ENCODE measurements at places on chromosomes 1 and 21.

- no peak for DNase-seq
Measured at GRCh38 chr1:212587016-212587887, 21.3 kb upstream of the ATF3 start.

DNA sequence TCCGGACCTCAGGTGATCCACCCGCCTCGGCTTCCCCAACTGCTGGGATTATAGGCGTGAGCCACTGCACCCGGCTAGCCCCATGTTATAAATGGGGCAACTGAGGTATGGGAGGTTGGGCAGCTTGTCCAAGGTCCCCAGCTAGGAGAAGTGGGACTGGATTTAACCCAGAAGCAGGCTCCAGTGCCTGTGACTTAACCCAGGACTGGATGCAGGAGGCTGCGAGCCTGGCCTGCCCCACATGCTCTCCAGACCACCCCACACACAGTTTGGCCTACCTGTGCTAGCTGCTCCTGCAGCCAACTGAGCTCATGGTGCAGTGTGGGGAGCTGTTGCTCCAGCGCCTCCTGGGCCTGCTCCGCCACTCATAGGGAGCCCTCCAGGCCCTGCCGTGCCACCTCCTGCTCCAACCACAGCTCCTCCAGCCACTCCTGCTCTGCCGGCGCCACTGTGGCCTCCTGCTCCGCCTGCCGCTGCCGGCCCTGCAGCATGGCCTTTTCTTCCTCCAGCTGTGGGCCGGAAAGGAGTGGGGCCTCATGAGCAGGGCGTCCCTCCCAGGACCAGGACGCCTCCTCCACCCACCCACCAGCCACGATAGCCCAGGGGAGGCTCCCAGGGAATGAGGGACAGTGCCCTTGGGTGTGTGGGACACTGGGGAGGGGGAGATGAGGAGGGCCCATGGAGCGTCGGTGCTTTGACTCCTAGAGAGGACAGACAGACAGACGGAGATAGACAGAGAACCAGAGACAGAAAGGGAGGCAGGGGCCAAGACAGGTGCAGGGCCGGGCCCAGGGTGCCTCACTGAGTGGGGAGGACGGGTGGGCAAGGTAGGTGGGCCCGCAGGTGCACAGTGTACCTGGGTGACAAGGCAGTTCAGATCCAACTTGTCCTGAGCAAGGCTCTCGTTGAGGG, 12.4 kb upstream of the NBPF1 start:
- DNase-seq: no peak

- DNase-seq: no peak
Measured at GRCh38 chr1:96306809-96307560, 414.6 kb upstream of the PTBP2 start.

DNA sequence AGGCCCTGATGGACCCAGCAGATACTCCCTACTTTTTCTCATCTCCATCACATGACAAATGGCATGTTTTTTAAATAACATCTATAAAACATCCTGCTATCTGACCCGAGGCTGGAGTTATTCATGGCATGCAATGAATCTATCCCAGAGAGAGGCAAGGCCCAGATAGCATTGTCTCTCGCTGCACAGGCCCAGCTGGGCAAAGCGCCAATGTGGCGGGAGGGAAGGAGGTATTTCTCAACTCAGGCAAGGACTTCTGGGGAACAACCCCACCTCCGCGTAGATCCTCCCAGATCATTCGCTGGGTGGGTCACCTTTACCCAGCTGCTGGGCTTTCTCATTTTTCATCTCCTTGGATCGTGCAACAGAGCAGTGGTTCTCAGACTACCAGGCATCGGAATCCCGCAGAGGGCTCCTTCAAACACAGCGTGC, 59.8 kb downstream of the ERG start:
- DNase-seq: no peak

DNA sequence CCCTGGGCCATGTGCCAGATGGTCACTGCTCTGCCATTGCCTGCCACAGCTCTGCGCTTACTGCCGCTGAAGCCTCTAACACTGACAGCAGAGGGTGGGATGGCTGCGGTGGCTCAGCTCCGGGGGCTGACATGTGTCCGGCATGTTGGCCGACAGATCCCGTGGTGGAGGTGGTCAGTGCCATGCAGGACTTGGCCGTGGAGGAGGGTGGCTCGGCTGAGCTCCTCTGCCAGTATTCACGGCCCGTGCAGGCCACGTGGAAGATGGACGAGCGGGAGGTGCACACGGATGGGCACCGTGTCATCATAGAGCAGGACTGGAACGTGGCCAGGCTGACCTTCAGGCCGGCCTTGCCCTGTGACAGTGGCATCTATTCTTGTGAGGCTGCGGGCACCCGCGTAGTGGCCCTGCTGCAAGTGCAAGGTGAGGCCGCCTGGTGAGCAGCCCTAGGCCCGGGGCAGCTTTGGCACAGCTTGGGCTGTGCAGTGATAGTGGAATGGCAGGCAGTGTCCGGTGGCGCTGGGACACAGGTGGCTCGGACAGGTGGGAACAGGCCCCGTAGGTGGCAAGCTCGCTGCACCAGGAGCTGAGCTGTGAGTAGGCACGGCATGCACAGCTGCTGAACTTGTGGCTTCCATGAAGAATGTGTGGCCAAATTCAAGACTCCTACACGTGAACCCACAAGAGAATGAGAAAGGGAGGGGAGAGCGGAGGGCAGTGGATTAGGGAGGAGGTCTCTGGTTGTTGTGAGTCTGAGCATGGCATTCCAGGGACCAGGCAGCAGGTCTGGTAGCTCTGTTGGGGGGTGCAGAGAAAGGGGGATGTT, 91.8 kb downstream of the TRIM11 start:
- DNase-seq: no peak

GRCh38 chr1:213530611-213531320, 457.0 kb upstream of the PROX1 start:
- no peak for DNase-seq

DNA sequence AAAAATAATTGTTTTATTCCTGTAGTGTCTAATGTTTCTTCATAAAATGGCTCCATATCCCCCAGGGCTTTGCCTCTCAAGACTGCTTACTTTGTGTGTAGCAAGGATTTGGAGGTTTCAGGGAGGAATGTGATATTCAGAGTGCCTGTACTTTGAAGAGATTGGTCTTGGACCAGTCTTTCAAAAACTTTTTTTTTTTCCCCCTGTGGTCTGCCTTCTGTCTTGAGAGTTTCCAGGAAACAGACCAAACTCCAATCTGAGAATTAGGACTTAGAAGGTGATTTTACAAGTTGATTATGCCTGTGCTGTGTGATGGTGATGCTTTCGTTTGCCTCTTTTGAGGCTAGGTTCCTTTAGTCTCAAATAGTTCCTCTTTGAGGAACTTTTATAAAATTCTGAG, 25.9 kb downstream of the GABPA start:
- no peak for DNase-seq

DNA sequence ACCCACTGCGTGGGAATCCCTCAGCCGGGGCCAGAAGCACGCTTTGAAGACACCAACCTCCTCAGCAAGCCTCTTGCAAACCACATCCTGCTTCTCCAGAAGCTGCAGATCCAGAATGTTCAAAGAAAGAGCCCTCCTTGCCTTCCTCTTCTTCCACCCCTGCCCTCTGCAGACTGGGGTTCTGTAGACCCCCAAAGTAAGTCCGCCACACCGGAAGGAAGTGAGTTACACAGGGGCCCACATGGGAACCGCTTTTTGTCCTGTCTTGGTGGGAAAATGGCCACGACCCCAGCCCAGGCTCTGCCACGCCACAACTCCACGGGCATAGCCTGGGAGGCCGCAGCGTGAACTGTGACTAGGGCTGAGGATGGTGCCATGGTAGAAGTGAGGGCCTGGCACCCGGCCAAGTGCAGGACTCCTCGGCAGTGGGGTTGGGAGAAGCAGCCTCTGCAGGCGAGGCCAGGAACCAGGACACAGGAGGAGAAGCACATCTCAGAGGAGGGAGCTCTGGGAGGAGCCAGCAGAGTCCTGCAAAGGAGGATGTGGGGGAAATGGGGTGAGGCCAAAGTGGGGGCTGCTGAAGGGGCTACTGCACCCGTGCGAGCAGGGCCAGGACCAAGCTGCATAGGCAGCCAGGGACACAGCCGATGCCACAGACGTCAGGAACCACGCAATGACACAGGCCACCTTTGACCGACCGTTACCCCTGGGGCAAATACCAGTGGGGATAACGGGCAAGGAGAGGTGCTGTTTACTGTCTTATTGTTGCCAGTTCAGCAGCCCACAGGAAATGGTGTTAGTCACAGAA, 30.9 kb downstream of the PDE9A start:
- DNase-seq: peak; percentile 64

DNA sequence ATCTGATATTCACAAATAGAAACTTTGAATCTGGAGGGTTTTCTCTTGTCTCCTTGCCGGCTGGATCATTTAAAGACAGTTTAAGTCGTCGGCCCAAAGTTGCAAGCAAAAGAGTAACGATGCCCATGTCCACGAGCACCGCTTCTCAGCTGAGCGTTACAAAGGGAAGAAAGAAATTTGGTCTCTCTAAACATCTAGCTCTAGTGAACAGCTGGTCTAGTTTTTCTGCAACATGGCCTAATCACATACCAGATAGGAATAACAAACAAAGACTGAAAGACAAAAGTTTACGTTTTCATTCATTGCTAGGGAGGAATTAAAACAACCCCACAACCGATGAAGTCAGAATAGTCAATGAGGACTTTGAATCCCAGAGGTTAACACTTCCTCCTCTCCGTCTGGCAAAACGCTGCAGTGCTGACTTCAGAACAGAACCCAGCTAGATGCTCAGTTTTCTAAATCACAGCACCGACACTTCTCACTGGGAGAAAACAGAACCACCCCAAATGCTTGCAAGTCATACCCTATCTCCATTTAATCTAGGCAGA, 69.4 kb downstream of the NTPCR start:
- no peak for DNase-seq

GRCh38 chr1:49204720-49205119, 428.0 kb upstream of the BEND5 start:
- no peak for DNase-seq

- DNase-seq: no peak
Measured at GRCh38 chr1:111605576-111605975, 14.0 kb upstream of the RAP1A start.

- no peak for DNase-seq
Measured at GRCh38 chr1:62113507-62113906, 81.1 kb upstream of the L1TD1 start.

- no peak for DNase-seq
Measured at GRCh38 chr1:59766227-59766855, 48.4 kb upstream of the HOOK1 start.

DNA sequence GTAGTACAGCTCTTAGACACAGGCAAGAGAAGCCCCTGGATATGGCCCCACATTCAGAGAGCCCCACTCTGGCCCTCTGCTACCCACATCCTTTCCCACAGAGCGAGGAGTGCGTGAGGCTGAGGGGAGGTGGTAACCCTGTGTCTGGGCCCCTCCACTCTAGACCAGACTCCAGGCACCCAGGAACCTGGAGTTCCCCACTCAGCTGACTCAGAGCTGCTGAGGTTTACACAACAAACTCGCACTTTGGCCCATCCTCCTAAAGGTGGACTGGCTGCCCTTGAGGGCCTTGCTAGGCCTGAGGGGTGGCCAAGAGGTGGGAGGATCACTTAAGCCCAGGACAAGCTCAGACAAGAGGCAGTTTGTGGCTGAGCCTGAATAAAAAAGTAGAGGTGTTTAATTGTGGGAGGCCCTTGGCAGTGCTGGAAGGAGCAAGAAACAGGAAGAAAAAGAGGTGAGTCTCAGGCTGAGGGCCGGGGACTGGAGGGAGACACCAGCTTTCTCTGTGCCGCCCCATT, 10.7 kb downstream of the MR1 start:
- peak; percentile 40 for DNase-seq

DNA sequence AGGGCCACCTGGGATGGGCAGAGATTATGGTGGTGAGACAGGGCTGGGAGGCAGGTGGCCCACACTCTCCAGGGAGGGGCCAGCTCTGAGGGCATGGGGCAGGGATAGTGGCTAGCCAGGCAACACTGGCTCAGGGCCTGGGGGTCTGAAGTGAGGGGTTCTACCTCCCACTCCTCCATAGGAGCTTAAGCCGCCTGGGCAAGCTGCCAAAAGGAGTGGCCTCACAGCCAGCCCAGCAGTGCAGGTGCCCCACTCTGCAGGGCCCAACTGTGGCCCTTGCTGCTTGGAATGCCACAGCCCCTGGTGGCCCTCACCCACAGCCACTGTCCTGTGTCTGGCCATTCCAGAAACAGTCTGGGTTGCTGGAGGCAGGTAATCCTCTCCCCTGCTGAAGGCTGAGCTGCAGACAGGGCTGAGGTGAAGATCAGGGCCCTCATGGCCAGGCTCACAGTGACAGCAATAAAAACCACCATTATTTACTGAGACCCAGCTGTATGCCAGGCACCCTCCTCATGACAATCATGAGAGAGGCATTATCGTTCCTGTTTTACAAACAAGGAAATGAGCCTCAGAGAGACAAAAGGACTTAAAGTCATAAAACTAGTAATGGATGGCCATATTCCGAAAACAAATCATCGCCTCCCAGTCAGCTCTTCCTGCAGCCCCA, 31.0 kb downstream of the KIF21B start:
- DNase-seq: no peak

DNA sequence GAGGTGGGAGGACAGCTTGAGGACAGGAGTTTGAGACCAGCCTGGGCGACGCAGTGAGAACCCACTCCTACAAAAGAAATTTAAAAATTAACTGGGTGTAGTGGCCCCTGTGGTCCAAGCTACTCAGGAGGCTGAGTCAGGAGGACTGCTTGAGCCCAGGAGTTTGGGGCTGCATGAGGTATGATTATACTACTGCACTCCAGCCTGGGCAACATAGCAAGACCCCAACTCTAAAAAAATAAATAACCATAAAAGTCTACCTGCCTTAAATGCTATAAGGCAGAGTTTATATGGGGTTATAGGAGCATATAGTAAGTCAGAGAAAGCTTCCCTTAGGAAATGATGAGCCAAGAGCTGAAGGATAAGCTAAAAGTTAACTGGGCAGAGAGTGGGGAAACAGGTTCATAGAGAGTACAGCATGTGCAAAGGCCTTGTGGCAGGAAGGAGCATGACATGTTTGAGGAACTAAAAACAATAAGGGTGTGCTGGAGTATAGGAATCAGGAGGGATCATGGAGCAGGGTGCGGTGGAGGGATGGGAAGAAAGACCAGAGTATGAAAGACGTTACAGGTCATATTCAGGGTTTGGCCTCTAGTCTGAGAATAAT, 68.3 kb downstream of the ADSS2 start:
- DNase-seq: no peak

Measured in CD4-positive, alpha-beta T cell treated with Interleukin-2 at 100 ng/mL for 4 hours (primary cell).